ENCODE measurements at places on chromosomes 4 and X. TPM values are rescaled to one million over a fixed set of nuclear protein-coding genes. Genes with fewer than 3 reads are reported as not detected.

LIAS gene
- 10.1 TPM for total RNA-seq

LDB2 gene
- not detected for total RNA-seq

ALPK1 gene
- total RNA-seq = 8.2 TPM

BMP3 gene
- not detected for total RNA-seq

GPR173 gene
- total RNA-seq = not detected

MAP3K15 gene
- not detected for total RNA-seq

TAF9B gene
- 9.6 TPM for total RNA-seq

RASGEF1B gene
- 73.1 TPM for total RNA-seq

EXOC1L gene
- not detected for total RNA-seq

DNA sequence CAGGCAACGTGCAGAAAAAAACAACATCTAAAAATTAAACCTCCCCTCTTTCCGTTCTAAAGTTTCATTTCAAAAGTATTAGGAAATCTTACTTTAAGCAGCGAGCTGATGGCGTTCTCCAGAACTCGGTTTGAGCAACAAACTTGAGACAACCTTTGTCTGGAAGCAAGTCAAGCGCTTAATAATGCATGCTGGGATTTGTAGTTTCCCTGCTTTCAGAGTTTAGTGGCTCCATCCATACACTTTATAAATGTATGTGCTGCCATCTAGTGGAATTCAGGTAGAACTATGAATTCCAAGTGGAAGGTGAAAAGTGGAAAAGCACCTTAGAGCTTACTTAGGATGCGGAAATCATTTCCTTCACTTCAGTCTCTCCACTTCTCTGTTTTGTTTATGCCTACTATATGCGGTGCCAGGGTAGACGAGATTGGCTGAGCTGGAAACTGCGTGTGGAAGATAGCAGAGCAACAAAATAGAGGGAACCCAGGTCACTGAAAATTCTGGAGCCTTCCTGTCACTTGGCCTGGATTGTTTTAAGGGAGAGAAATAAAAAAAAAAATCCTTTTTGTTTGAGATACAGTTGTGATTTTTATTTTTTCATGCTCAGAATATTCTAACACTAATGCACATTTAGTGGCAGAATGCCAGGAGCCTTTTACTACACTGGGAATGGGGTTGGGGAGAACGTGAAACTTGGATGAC lies at the start of gene BDH2:
Gene BDH2, minus strand, starts transcription at position 144 of the 702 bp plus-strand sequence. CDS start 3,580 bp downstream, outside the sequence.
- H3K4me1 ChIP-seq = peaks cover 14% of the 10 kb centered on the region
- peak within 1 kb of the TSS; percentile 52 for H3K4me3 ChIP-seq
- no peak within 1 kb of the TSS for H3K27ac ChIP-seq
- H3K27me3 ChIP-seq = no peaks in the 10 kb centered on the region

DNA sequence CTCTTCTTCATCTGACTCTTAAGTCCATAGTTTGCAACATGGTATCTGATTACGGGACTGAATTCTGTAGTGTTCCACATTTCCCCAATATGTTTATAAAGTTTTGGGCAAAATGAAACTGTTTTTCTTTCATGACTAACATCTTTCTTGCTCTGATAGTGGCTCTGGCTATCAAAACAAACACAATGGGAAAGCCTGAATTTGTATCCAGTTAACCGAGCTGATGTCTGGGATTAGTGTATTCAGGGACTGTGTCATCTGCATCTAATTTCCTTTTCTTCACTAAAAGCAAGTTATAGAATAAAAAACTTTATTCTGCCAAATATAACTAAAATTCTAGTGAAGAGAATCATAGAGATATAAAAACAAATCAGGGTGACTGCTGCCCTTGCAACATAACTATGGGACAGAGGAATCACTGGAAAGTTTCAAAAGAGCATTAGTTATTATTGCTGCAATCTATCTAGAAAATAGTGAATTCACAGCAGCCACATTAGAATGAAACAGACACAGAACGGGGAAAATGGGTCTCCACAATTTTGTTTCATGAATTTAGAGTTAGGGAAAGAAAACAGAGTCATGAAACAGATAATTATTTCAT lies 61.3 kb downstream of the ANTXR2 start:
- H3K36me3 ChIP-seq = peaks cover 24% of the 10 kb centered on the region
- no peak overlapping the region for H3K4me3 ChIP-seq
- H3K27ac ChIP-seq = no peak overlapping the region
- H3K4me1 ChIP-seq = peaks cover 17% of the 10 kb centered on the region

DNA sequence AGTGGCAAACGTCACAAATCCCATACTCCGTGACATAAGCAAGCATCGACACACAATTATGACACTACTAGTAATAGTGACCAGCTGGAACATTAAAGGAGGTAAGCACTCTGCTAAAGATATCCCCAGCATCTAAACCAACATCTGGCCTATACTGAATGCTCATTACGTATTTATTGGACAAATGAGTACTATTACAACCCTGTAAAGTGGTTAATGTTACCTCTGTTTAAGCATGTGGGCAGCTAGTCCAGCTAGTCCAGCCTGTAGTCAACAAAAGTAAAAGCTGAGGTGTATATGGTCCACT lies 419 bp upstream of the RPGR start:
- H3K27ac ChIP-seq = peak overlapping the region; percentile 37
- peak overlapping the region; percentile 66 for H3K4me3 ChIP-seq
- no peak for DNase-seq
- no peaks in the 10 kb centered on the region for H3K36me3 ChIP-seq
- peaks cover 13% of the 10 kb centered on the region for H3K4me1 ChIP-seq

DNA sequence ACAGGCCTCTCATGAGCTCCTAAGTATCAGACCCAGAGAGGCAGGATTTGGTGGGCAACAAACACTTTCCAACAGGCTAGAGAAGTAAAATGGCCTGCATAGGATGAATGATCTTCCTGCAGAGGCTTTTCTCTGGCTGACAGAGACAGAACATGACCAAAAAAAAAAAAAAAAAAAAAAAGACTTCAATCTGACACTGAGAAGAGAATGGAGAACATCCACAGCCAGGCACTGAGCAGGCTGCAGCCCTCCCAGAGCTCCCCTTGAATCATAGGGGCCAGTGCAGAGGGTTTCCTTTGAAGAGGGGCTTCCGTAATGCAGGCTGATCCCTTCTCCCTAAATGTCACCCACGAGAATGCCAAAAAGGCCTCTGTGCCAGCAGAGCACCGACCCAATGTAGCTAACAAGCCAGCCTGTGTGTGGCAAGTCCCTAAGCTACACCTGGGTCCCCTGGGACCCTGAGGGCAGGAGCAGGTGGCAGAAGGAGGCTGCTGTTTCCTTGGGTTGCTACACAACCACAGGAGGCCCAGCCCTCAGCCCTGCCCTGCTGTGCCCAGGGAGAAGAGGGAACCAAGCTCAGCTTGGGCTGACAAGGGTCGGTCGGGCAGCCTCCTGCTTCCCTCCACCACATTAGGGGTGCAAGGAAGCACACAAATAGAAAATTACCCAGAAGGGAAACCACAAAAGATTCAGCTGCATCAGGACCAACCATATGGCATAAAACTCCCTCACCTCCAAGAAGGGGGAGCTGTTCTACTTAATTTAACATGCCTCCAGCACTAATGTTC lies 55.6 kb downstream of the MAP7D2 start:
- no peak overlapping the region for H3K27ac ChIP-seq
- H3K4me3 ChIP-seq = no peak overlapping the region
- H3K4me1 ChIP-seq = peaks cover 4% of the 10 kb centered on the region
- H3K27me3 ChIP-seq = no peaks in the 10 kb centered on the region

- H3K27me3 ChIP-seq = no peaks in the 10 kb centered on the region
- DNase-seq = no peak
- peak overlapping the region; percentile 92 for H3K4me3 ChIP-seq
- H3K27ac ChIP-seq = no peak overlapping the region
- H3K4me1 ChIP-seq = peaks cover 12% of the 10 kb centered on the region
- peaks cover 3% of the 10 kb centered on the region for H3K36me3 ChIP-seq
These were observed 1.2 kb upstream of the UBA6 start for GRCh38 chr4:67702166-67702565.

GRCh38 chrX:96984538-96984937 lies 100.8 kb downstream of the RPA4 start:
- no peak overlapping the region for H3K4me3 ChIP-seq
- H3K27me3 ChIP-seq = no peaks in the 10 kb centered on the region
- no peak overlapping the region for H3K27ac ChIP-seq
- H3K36me3 ChIP-seq = no peaks in the 10 kb centered on the region
- H3K4me1 ChIP-seq = no peaks in the 10 kb centered on the region
- no peak for DNase-seq

DNA sequence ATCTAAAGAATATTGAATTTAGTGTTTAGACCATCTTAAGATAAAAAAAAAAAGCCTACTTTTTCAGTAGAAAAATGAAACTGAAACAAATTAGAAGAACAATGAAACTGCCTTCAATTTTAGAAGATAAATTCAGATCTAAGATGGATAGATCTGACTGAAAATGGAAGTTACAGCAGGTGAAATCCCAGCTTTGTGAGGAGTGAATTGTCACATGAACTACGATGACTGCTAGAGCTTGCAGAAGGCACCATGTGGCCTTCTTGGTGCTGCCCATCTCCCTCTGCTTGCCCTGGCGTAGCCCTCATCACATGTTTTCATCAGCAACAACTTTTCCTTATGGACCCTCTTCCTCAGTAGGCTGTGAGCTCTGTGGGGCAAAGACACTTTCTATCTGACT lies 51.4 kb upstream of the EMCN start:
- no peaks in the 10 kb centered on the region for H3K4me1 ChIP-seq
- no peak overlapping the region for H3K27ac ChIP-seq
- no peaks in the 10 kb centered on the region for H3K36me3 ChIP-seq
- no peak overlapping the region for H3K4me3 ChIP-seq
- no peaks in the 10 kb centered on the region for H3K27me3 ChIP-seq
- peak; percentile 7 for DNase-seq

GRCh38 chr4:169094656-169095231 lies 84.7 kb upstream of the CBR4 start:
- no peak overlapping the region for H3K4me3 ChIP-seq
- H3K27ac ChIP-seq = no peak overlapping the region
- no peaks in the 10 kb centered on the region for H3K27me3 ChIP-seq
- H3K36me3 ChIP-seq = no peaks in the 10 kb centered on the region

DNA sequence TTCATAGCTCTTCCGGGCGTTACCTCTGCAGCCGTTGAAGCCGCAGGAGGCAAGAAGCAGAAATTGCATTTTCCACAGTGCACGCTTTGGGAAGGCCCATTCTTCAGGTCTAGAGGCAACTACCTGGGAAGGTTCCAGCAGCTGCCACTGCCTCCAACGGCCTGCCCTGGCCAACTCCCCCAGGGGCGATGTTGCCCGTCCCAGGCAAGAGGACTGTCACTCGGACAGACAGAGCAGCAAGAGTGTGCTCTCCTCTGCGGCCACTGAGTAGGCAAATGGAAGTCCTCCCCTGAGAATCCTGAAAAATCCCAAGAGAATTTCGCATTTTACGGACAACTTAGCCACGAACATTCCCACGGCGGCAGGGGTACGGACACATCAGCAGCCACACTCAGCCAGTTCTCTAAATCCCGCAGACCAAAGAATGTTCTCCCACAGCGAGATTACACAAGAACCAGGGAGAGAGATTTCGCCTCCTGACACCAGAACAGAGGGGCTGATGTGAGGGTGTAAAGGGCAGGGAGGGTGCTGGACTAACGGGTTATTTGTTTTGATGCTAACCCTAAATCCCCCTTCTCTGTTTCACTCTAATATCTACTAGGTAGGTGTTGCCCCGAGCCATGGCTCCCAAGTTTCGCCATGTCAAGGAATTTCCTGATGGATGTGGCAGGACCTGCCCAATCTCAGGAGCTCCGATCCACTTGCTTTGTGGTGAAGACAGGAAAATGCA lies 63.8 kb downstream of the SEPSECS start:
- no peaks in the 10 kb centered on the region for H3K4me1 ChIP-seq
- H3K36me3 ChIP-seq = no peaks in the 10 kb centered on the region
- H3K27me3 ChIP-seq = no peaks in the 10 kb centered on the region

DNA sequence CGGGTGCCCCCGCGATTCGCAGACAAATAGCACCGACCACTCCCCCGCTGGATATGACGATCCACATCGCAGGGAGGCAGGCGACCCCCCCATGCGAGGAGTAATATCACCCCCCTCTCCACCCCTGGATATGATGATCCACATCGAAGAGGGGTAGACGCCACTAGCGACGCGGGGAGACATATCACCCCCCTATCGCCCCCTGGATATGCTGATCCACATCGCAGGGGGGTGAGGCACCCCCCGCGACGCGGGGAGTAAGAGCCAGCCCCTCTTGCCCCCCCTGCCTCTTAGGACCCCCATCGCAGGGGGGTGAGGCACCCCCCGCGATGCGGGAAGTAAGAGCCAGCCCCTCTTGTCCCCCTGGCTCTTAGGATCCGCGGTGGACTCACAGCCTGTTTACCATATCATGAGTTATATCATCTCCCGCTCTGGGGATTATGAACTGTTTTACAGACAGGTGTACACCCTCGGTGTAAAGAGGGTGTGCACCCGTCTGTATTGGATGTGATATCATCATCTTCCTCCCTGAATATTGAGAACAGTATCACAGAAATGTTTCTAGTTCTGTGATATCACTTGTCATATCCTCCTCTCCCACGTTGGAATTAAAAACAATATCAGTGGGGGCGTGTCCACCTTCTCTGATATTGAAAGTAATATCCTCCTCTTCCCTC lies 22.7 kb upstream of the DRD5 start:
- no peak for DNase-seq
- no peaks in the 10 kb centered on the region for H3K27me3 ChIP-seq
- no peaks in the 10 kb centered on the region for H3K4me1 ChIP-seq
- H3K4me3 ChIP-seq = no peak overlapping the region
- H3K27ac ChIP-seq = no peak overlapping the region

- H3K27me3 ChIP-seq = no peaks in the 10 kb centered on the region
- H3K4me3 ChIP-seq = no peak overlapping the region
- H3K4me1 ChIP-seq = no peaks in the 10 kb centered on the region
- no peak for DNase-seq
These were observed 310.1 kb upstream of the SPOCK3 start for GRCh38 chr4:167544391-167544790.

DNA sequence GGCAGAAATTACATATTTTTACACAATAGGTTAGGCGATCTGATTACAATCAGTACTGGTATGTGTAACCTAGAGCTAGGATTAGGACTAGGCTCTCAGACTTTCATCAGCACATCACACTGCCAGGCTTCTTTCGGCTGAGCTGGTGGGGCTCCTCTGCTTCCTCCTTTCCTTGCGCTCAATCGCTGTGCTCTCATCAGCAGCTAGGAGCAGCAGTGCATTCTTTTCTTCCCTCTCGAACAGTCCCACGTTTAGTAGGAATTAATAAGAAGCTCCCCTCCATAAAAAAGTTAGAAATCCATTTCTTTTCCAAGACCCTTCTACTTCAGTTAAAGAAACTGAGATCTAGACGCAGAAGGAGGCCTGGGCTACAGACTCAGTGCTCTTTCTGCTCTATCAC lies 350.4 kb downstream of the SPRY1 start:
- H3K27me3 ChIP-seq = peaks cover 3% of the 10 kb centered on the region
- no peaks in the 10 kb centered on the region for H3K36me3 ChIP-seq
- no peak for DNase-seq
- H3K4me1 ChIP-seq = no peaks in the 10 kb centered on the region
- no peak overlapping the region for H3K4me3 ChIP-seq
- no peak overlapping the region for H3K27ac ChIP-seq

DNA sequence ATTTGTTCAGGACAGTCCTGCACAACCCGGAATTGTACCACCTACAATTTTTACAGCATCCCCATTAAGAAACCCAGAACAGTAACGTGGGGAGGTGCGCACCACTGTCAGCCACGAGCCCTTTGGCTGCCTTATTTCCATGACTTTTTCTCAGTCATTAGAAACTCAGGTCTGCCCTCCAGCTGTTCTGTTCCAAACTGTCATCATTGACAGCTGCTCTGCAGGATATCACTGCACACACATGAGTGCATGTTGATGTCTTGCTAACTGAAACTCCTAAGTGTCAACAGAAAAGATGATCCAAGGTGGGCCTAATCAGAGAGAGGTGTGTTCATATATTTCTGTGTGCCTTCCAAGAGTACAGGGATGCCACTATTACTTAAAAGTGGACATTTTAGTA lies 123.4 kb downstream of the PARM1 start:
- no peak overlapping the region for H3K27ac ChIP-seq
- no peaks in the 10 kb centered on the region for H3K27me3 ChIP-seq
- no peak overlapping the region for H3K4me3 ChIP-seq
- H3K36me3 ChIP-seq = no peaks in the 10 kb centered on the region
- no peaks in the 10 kb centered on the region for H3K4me1 ChIP-seq
